ENCODE measurements at places on chromosomes 11 and 22. TPM values are rescaled to one million over a fixed set of nuclear protein-coding genes. Genes with fewer than 3 reads are reported as not detected.

DNA sequence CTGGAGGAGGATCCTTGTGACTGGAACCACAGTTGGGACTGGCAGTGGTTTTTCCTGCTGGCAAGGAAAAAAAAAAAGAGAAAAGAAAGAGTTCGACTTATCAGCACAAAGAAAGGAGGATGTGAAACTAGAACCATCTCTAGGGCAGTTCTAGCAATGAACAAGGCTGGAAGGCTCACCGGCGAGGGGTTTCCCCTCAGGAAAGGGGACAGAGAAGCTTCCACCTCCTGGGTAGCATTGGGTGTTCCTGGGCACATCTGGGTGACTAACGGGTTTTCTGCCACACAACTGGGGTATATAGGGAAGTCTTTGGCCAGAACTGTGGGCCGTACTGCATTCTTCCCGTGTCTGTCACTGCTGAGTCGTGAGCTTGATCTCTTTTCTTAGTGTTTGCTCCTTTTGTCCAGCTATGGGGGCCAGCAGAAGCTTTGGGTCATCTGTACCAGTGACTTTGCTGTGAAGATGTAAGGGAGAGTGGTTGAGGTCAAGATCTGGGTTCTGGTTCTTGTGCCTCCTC lies 109.4 kb upstream of the OR4B1 start:
- no peak for DNase-seq

SIDT2 gene
- 19.6 TPM for total RNA-seq

GRCh38 chr11:110219006-110219785 lies 77.2 kb downstream of the RDX start:
- no peak for DNase-seq

DNA sequence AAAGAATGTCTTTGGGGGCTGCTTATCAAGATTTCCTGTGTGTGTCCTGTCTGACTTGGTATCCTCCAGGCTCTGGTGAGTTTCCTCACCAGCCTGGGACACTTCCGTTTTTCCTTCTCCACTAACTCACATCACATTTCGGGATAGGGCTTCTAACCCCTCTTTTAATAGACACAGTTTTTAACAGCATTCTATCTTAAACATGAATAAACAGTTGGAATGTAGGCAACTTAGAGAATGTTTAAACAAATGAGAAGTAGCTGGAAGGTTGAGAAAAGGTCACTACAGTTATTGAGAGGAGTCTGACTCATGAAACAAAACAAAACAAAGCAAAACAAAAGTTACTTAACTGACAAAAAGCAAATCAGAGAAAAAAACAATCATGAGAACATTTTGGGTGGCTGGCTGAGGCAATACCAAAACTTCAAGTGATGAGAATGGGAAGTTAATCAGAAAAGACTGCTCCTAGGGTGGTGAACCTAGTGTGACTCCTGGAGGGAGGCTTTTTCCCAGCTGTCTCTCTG lies 64.7 kb upstream of the CTSC start:
- DNase-seq = no peak

- DNase-seq = no peak
These were observed 207.5 kb downstream of the TBC1D22A start for GRCh38 chr22:46969961-46970360.

TMEM86A gene
- 4.6 TPM for total RNA-seq

DNA sequence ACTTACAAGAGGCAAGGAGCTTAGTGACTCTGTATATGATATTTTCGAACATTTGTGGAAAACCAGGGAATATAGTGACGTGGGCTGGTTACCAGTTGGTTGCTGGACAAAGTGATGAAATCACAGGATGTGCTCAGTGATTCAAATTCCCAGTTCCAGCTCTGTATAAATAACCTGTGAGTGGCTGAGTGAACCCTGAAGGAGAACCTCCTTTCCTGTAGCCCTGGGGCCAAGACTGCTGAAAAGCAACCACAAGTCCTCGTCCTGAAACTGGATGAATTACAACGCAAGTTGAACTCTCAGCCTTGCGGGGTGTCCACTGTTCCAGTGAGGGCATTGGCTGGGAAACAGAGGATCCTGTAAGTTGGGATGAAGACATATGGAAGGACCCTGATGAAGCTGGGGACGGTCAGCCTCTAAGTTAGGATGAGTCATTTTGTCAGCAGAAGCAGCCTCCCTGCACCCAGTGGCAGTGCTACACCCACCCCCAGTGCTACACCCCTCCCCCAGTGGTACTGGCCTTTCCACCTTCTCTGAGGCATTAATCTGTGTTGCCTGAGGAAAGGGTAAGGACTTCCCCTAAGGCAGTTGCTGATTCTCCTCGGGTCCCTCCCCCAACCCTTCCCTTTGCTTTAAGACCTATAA lies 22.0 kb upstream of the CD81 start:
- no peak for DNase-seq

DNA sequence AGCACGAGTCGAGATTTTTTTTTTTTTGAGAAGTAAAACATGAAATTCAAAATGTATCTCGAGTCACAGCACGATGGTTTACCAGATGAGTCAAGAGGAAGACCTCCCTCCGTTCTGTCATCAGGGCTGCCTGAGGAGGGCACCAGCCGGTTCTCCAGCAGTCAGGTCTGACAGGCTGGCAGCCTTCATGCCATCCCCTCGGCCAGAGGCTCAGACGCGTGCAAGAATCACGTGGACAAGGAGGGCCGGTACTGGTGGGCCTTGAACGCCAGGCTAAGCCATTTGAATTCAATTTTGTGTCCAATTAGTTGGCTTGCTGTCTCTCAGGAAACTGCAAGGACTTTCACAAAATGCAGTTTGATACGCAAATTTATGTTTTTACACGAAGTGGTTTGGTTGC lies 1412.2 kb downstream of the BRD1 start:
- DNase-seq = peak; percentile 37

DNA sequence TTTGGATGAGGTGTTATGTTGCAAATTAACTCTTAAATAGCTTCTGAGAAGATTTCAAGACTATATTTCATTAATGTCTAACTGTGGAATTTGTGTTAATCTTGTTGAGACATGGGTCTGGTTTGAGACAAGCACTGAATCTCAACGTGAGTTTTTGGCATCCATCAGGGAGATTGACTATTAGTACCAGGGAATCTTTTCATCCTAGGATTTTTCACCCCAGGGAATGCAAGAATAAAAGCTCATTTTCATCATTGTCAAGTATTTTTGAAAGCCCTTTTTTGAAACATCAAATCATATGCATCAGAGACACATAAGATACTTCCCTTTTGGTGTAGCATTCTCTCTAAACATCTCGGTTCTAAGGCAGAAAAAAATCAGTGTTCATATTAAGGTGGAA lies 19.5 kb downstream of the OR5T2 start:
- DNase-seq = no peak

PATE3 gene
- total RNA-seq = not detected

OR51B2 gene
- total RNA-seq = 1.2 TPM

DNA sequence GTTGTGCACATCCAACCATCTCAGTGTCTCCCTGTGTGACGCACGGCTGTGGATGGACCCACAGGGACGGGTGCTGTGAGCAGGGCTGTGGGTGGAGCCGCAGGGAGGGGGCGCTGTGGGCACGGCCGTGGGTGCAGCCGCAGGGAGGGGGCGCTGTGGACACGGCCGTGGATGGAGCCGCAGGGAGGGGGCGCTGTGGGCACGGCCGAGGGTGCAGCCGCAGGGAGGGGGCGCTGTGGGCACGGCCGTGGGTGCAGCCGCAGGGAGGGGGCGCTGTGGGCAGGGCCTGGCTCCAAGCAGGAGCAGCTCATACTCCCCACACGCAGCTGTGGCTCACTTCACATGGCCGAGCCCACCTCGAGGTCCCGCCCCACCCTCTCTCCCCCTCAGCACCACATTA lies 6.0 kb upstream of the MAPK11 start:
- DNase-seq = peak; percentile 65

CCDC89 gene
- total RNA-seq = 1.4 TPM

- no peak for DNase-seq
These were observed 1129.1 kb downstream of the DLG2 start for GRCh38 chr11:84497981-84498411.

Measured in cerebellum (tissue), 4 donors.